Suprapubic skin (tissue), 4 donors: ENCODE measurements at places on chromosomes 4 and X. TPM values are rescaled to one million over a fixed set of nuclear protein-coding genes. Genes with fewer than 3 reads are reported as not detected.

The ZNF827 gene
- total RNA-seq, result 3.0 TPM

GRCh38 chr4:13160920-13161319, 323.2 kb downstream of the RAB28 start:
- no peak overlapping the region for H3K4me3 ChIP-seq
- H3K27me3 ChIP-seq, result no peaks in the 10 kb centered on the region
- no peak for DNase-seq
- no peak overlapping the region for H3K27ac ChIP-seq

GRCh38 chrX:48703642-48704481, 7.3 kb downstream of the SUV39H1 start:
- no peaks in the 10 kb centered on the region for H3K27me3 ChIP-seq
- H3K4me3 ChIP-seq, result no peak overlapping the region
- H3K27ac ChIP-seq, result peak overlapping the region; percentile 64

GRCh38 chr4:26051240-26051639, 137.2 kb downstream of the SMIM20 start:
- no peak overlapping the region for H3K4me3 ChIP-seq
- DNase-seq, result no peak
- H3K36me3 ChIP-seq, result no peaks in the 10 kb centered on the region
- H3K27me3 ChIP-seq, result peaks cover 17% of the 10 kb centered on the region
- no peak overlapping the region for H3K27ac ChIP-seq

- DNase-seq, result no peak
- H3K27me3 ChIP-seq, result no peaks in the 10 kb centered on the region
- no peaks in the 10 kb centered on the region for H3K4me1 ChIP-seq
Observed at GRCh38 chr4:168092176-168092712, at the start of gene ANXA10. TSS of gene ANXA10 (plus strand) at chr4:168092537. CDS start at chr4:168092701, 164 bp downstream.

GRCh38 chrX:133921764-133922389, 63.5 kb downstream of the GPC3 start:
- H3K4me3 ChIP-seq, result no peak overlapping the region
- no peak overlapping the region for H3K27ac ChIP-seq
- H3K27me3 ChIP-seq, result no peaks in the 10 kb centered on the region
- H3K36me3 ChIP-seq, result no peaks in the 10 kb centered on the region
- no peaks in the 10 kb centered on the region for H3K4me1 ChIP-seq

- H3K27ac ChIP-seq, result no peak overlapping the region
- peaks cover 46% of the 10 kb centered on the region for H3K36me3 ChIP-seq
- no peaks in the 10 kb centered on the region for H3K4me1 ChIP-seq
- H3K27me3 ChIP-seq, result no peaks in the 10 kb centered on the region
- DNase-seq, result no peak
- H3K4me3 ChIP-seq, result no peak overlapping the region
Observed at GRCh38 chr4:169506903-169507302, 105.5 kb downstream of the NEK1 start.

DNA sequence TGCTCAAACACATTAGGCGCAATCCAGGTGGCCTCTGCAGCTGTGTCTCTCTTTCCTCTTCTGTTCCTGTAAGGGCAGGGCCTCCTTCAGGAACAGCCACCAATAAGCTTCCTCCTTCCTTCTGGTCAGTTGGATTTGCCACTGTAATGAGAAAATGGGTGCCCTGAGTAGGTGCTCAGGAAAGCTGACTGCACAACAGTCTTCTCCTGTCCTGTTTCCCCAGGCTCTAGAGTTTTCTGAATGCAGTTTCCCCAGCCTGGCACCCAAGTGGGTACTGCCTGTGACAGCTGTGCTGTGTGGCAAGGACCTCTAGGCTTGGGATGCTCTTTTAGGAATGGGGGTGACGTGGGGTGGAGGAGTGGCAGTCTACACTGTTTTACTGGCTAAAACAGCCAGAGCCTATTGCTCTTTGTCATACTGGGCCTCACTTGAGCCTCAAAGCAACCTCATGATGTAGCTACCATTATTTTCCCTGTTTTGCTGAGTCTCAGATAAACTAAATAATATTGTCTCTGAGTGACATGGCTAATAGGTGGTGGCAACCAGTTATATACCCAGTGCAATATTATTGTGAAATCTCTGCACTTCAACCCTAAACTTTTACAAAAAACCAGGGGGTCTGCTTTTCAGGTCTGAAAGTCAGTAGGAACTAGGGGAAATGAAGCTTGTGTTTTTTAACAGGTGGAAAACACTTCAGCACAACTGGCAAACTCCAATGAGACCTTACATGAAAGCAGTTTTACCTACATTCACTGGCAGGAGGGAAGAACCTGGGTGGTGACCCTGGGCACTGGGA, 1.2 kb downstream of the CXCL2 start:
- H3K27me3 ChIP-seq, result no peaks in the 10 kb centered on the region
- H3K4me3 ChIP-seq, result peak overlapping the region; percentile 64
- no peak for DNase-seq
- H3K36me3 ChIP-seq, result no peaks in the 10 kb centered on the region
- H3K27ac ChIP-seq, result no peak overlapping the region
